ENCODE measurements at places on chromosomes 2 and 18.

GRCh38 chr2:198710562-198710961 lies 747.2 kb downstream of the SATB2 start:
- DNase-seq: no peak

GRCh38 chr2:180191432-180192124 lies 184.5 kb upstream of the CWC22 start:
- DNase-seq: no peak

GRCh38 chr2:190858817-190859216 lies 21.8 kb upstream of the GLS start:
- DNase-seq: no peak

DNA sequence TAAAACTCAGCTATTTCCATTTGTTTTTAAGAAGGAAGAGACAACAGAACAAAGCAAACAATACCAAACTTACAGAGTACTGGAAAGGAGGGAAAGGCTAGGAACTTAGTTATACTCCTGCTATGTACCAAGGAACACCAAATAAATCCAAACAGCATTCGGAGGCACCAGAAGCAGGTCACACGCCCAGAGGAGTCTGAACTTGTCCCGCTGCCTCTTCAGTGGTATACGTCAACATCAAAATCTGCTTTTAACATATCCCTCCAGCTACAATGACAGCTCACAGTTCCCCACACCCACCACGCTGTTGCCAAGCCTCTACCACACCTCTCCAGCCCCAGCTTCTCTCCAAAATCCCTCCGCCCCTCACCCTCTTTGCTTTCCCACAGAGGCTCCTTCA lies 17.3 kb downstream of the C2orf76 start:
- no peak for DNase-seq

Measured in activated CD4-positive, alpha-beta T cell treated with anti-CD3 and anti-CD28 coated beads, Interleukin-2, Interleukin-4, amounts not matched to agents 100 ng/mL and 50 ng/mL, durations not matched to agents 16 hours and 8 hours (primary cell).